ENCODE measurements at places on chromosomes 2 and 18.

- DNase-seq = no peak
Observed at GRCh38 chr18:12689256-12689850, 13.2 kb downstream of the CEP76 start.

DNA sequence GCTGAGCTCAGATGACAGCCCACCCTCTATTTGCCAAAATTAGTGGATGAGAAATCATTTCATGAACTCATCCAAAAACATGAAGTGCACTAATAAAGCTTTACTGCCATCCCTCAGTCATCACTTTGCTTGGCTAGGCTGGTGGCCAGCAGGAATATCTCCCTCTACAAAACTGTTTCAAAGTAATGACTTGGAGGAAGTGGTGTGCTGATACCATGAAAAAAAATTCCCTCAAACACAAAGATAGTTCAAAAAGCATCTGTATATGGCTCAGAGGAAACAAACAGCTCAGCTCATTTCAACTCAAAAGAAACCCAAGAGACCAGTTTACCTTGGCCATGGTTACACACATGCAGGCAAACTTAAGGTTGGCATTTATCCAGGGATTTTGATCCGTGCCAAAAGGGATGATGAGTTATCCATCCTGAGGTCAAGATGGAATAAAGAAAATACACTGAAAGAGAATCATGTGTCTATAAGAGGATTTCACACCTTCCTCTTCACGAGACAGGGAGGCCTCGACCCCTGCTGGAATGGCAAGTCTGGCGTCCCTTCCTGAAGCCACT, 18.4 kb upstream of the WIPF1 start:
- DNase-seq = no peak

GRCh38 chr2:222572751-222573174, 83.1 kb downstream of the FARSB start:
- no peak for DNase-seq

GRCh38 chr2:212245880-212246279, 292.7 kb downstream of the ERBB4 start:
- no peak for DNase-seq

DNA sequence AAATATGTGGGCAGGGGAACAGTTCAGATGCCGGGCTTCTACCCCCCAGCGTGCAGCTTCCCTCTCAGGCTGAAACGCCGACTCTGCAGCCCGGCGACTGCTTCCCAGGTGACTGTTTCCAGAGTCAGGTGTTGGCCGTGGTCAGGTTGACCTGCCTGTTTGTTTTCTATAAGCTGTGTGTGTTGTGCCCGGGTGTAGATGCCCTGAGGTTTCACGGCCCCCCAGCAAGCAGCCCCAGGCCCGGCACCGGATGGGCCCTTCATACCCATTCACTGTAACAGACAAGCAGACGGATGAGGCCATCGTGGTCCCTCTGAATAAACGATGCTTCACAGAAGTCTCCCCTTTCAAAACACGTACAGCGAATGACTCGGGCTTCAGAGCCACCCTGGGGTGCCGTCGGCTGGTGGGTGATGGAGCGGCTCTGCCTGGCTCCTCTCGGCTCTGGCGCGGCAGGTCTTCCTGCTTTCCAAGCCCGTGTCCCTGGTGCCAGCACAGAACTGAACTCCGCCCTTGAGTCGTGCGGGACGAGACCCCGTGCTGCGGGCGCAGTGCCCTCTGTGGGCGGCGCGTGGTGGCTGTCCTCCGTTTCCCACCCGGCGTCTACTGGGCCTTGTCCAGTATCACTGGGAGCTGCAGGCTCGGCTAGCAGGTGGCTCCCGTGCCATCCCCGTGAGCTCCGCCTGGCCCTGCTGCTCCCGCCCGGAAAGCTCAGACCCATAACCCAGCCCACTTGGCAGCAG, 15.0 kb upstream of the KCNG2 start:
- peak; percentile 85 for DNase-seq

DNA sequence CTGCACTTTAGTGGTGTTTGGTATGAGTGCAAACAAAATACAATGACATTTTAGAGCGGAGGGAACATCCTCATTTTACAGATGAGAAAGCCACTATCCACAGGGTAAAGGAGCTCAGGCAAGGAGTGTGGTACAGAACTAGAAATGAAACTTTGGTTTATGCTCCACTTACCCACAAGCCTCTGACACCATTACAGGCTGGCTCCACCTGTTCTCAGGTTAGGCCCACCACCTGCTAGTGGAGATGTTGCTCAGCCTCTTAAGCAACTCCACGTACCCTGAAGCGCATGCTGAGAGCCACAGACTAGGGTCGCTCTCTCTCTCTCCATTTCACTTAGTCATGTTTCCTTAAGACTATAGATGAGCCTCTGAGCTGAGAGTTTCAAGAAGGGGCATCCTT, 130.0 kb downstream of the MBD2 start:
- no peak for DNase-seq

- no peak for DNase-seq
Observed at GRCh38 chr2:30666266-30666874, 140.9 kb downstream of the CAPN13 start.

DNA sequence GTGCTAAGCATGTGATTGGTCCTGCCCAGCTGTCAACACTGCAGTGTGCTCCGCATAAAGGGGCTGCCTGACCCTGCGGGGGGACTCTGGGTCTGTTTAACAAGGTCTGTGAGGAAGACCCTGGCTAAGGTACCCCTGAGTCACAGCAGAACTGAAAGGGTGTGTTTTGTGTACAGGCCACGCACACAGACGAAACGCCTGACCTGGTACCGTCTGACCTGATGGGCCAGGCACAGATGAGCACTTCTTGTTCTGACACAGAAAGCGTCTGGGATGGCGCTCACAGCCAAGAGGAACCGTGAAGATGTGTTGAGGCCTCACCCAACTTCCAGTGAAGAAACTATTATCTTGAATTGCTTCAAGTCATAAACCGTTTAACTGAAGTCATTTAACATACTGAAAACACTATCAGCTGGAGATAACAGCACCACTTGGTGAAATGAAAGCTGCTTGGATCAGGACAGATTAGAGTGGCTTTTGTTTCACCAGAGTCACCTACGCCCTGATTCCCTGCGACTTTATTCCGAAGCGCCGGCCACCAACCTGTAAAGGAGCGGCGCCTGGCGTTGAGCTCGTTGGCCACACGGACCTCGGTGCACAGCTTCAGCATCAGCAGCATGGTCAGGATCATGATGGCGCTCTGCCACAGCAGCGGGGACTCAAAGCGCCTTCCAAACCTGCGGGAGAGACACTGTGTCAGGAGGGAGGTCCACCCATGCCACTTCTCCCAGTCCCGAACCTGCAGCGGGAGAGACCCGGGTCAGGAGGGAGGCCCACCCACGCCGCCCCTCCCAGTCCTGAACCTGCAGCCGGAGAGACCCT, 8.5 kb downstream of the SLC66A2 start:
- DNase-seq = peak; percentile 82

GRCh38 chr18:78423811-78424210, 555.8 kb upstream of the SALL3 start:
- no peak for DNase-seq

GRCh38 chr2:20189299-20189931, 35.5 kb downstream of the SDC1 start:
- no peak for DNase-seq

DNA sequence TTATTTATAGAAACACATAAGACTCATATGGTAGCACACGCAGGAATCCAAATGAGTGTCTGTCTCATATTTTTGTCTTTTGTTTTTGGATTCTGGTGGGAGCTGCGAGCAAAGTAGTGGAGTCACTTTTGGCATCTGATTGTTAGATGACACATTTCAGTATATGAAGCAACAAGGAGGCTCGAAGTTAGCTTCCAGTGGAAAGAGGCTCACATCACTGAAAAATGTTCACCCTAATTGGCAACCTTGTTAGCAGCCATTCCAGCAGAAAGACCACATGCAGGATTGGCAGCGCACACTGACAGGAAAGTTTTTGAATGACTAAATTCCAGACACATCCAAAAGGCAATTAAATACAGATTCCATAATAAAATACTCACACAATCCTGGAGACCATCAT, 87.4 kb downstream of the MYT1L start:
- DNase-seq = no peak

- no peak for DNase-seq
Observed at GRCh38 chr2:226742347-226742746, 57.3 kb downstream of the IRS1 start.

GRCh38 chr2:174442546-174443510, 44.0 kb downstream of the GPR155 start:
- no peak for DNase-seq

DNA sequence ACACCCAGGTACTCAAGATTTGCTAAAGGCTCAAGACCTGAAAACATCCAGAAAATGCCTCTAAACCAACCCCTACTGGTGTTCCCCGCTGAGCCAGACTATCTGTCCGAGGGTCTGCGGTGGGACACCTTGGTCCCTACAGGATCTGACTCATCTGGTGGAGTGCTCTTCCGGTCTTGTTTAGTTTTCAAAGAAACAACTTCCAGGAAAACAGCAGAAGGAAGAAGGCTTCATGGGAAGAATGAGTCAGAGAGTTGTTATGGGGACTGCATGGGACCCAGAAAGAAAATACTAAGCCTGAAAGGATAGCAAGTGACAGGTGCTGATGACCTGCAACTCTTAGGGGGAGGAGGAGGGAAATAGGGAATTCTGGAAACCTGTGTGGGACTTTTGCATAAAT, 41.3 kb downstream of the ZFP36L2 start:
- no peak for DNase-seq

DNA sequence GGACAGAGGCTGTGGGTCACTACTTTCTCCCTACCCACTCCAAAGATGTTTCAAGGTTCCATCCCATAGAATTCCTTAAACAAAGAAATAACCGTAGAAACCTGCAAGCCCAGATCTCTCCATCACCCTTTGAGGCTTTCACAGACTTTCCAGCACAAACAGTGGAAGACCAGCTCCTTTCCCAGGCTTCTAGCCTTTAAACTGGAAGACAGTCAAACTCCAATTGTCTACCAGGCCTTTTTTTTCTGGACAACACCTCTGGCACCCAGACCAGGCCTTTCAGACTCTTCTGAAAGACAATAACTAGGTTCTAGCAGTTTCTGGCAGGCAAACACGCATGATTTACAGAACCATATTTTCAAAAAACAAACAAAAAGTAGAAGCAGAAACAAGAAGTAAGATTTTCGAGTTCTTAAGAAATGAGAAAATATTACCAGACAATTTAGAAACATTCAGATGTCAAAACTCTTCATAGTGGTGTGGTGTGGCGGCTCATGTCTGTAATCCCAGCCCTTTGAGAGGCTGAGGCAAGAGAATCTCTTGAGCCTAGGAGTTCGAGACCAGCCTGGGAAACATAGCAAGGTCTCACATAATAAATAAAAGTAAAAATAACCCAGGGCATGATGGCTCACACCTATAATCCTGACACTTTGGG, 106.8 kb upstream of the MSH2 start:
- no peak for DNase-seq

DNA sequence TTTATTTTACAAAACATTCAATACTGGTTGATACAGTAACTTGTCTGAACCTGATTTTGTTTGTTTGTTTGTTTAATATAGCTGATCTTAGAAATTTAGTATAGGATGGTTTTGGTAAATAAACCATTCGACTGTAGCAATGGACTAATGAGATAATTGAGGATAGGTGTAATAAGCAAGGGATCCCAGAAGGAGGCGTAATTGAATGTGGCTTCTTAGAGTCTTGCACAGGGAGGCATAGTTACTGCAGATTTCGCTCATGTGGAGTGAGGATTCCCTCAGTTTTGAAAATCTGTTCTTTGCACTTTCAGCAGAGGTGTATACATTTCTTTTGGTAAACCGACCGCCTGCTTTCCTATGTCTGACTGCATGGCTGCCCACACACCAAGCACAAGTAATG, 709.6 kb downstream of the SOCS6 start:
- no peak for DNase-seq

- DNase-seq = no peak
Observed at GRCh38 chr18:70553245-70553935, 264.5 kb downstream of the SOCS6 start.

GRCh38 chr18:26978812-26979341, 113.4 kb upstream of the AQP4 start:
- DNase-seq = no peak

GRCh38 chr2:226832061-226832460, 3.8 kb upstream of the RHBDD1 start:
- no peak for DNase-seq

GRCh38 chr2:106104332-106105062, 89.6 kb downstream of the UXS1 start:
- DNase-seq = no peak

DNA sequence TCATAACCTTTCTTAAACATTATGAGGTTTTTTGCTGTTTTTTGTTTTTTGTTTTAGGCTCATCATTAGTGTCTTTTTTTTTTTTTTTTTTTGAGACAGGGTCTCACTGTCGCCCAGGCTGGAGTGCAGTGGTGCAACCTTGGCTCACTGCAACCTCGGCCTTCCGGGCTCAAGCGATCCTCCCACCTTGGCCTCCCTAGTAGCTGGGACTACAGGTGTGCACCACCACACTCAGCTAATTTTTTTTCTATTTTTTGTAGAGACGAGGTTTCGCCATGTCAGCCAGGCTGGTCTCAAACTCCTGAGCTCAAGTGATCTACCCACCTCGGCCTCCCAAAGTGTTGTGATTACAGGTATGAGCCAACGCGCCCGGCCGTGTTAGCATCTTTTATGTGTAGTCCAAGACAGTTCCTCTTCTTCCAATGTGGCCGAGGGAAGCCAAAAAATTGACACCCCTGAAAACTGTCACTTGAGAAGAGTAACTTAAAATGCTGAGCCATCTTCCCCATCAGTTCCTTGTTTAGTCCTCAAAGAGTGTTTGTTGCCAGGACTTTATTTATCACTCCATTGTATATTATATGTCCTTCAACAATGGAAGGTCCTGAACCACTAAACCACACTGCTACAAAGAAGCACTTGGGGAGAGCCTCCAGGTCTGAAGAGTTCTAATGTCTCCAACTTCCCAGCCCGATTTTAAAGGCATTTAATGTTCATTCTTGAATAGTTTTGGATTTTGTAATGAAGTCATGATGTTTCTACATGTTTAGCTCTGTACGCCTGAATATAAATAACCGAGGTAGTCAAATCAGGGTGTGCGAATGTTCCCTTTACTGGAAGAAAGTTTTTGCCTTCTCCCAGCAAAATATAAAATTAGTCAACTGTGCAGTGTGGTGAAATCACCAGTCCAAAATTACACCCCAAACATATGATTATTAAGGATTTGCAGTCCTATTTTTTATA, 26.4 kb downstream of the ZNF516 start:
- no peak for DNase-seq

DNA sequence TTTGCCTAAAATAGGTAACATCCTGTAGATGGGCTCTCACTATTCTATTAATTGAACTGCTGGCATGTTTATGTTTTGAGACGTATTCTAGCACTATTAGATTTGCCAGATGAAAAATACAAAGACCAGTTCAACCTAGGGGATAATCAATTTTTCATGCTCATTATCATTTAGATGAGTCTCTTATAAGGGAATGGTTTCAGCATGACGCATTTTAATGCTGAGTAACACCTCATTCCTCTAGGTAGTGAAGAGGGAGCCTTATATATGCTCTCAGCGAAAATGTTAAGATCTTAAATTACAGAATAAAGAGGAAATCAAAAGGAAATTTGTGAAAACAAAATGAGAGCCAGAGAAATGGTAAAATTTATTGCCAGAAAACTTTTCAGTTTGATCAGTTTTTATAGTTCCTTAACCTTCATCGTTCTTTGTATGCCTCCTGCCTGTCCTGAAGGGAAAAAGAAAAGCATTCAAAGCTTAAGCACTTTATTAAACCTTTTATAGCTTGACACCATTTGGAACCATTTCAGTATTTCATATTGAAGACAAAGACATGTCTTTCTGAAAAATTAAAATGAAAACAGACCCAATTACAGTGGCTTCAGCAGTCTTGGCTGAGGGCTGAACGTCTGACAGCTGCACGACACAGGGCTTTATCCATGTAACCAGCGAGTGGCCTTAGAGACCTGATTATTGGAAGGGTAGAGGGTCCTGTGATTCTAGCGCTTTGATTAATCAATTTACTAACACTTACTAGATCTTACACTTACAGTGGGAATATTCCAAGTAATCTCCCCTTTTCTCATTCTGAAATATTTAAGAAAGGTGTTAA, 112.8 kb downstream of the ADCYAP1 start:
- DNase-seq = no peak
